ENCODE measurements at places on chromosomes 1 and 21.

DNA sequence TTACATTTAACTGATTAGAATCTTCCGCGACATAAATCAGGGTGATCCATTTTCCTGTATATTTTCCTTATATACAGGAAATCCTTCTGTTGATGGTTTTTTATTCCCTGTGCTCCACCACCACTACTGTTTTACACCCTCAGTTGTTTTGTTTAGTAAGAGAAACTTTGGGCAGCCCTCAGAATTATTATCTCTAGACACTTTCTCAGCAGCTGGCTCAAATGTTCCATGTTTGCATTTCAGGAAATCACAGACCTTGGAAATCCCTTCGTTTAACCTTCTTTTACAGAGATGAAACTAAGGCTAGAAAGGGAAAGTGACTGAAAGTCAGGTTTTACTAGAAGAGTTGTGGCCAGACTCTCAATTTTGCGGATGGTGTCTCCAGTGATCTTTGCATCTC, 15.2 kb downstream of the ZNF697 start:
- no peak overlapping the region for H3K27ac ChIP-seq
- no peak for DNase-seq
- no peak overlapping the region for H3K4me3 ChIP-seq
- H3K36me3 ChIP-seq: no peaks in the 10 kb centered on the region
- peaks cover 22% of the 10 kb centered on the region for H3K4me1 ChIP-seq

GRCh38 chr1:206145771-206146290, 28.6 kb upstream of the AVPR1B start:
- H3K36me3 ChIP-seq: no peaks in the 10 kb centered on the region
- DNase-seq: no peak
- H3K4me1 ChIP-seq: no peaks in the 10 kb centered on the region
- H3K27me3 ChIP-seq: no peaks in the 10 kb centered on the region

- no peaks in the 10 kb centered on the region for H3K27me3 ChIP-seq
- no peak overlapping the region for H3K27ac ChIP-seq
- no peak overlapping the region for H3K4me3 ChIP-seq
- H3K4me1 ChIP-seq: no peaks in the 10 kb centered on the region
Measured at GRCh38 chr1:247298701-247299100, 33.0 kb downstream of the ZNF496 start.

DNA sequence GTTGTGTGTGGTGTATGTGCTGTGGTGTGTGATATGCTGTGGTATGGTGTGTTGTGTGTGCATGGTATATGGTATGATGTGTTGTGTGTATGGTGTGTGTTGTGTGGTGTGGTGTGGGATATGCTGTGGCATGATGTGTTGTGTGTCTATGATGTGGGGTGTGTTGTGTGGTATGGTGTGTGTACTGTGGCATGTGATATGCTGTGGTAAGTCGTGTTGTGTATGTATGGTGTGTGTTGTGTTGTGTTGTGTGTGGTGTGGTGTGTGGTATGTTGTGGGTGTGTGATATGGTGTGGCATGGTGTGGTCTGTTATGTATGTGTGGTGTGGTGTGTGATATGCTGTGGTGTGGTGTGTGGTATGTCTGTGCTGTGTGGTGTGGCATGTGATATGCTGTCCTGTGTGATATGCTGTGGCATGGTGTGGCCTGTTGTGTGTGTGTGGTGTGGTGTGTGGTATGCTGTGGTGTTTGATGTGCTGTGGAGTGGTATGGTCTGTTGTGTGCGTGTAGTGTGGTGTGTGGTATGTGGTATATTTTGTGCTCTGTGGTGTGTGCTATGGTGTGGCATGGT, 318.0 kb downstream of the PTPRU start:
- H3K4me3 ChIP-seq: no peak overlapping the region
- H3K36me3 ChIP-seq: no peaks in the 10 kb centered on the region
- H3K27me3 ChIP-seq: no peaks in the 10 kb centered on the region
- no peak overlapping the region for H3K27ac ChIP-seq
- no peak for DNase-seq
- no peaks in the 10 kb centered on the region for H3K4me1 ChIP-seq

DNA sequence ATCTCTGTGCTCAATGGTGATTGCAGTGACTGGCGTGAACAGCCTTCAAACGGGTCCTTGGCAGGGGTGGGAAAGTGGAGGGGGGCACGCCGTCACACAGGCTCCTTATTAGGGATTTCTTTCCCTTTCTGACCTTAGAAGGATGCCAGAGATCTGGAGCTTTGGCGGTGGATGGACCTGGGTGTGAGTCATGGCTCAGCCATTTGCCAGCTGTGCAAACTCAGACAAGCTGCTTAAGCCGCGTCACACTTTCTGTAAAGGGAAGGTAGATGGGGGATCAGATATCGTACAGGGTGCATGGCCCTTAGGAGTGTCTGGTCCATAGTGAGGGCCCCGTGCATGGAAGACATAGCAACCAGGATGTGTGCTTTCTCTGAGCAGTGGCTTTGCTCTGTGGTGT, 48.3 kb upstream of the C1orf174 start:
- no peak overlapping the region for H3K4me3 ChIP-seq
- no peaks in the 10 kb centered on the region for H3K27me3 ChIP-seq
- no peaks in the 10 kb centered on the region for H3K4me1 ChIP-seq
- DNase-seq: no peak
- H3K27ac ChIP-seq: no peak overlapping the region

DNA sequence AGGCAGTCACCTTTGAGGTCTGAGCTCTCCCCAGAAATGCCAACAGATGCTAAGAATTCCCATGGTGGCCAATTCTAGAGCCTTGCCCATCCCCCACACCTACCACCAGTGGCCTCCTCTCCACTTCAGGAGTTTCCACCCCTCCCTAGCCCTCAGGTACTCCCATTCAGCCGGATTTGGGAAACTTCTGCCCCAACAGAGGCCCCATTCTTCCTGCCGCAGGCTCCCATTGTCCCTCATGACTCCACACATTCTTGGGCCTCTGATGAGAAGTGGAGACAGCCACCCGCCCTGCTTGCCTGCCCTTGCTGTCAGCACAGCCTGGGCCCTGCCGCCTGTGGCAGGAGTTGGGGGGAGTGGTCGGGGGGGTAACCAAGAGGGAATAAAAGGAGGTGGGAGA, 4.6 kb downstream of the BLACAT1 start:
- DNase-seq: no peak
- no peak overlapping the region for H3K27ac ChIP-seq
- H3K27me3 ChIP-seq: peaks cover 14% of the 10 kb centered on the region
- H3K4me3 ChIP-seq: no peak overlapping the region
- H3K4me1 ChIP-seq: peaks cover 21% of the 10 kb centered on the region

GRCh38 chr1:47643306-47644211, 205.7 kb downstream of the FOXD2 start:
- no peak for DNase-seq
- H3K4me3 ChIP-seq: no peak overlapping the region
- peak overlapping the region; percentile 35 for H3K27ac ChIP-seq
- no peaks in the 10 kb centered on the region for H3K36me3 ChIP-seq
- H3K4me1 ChIP-seq: peaks cover 29% of the 10 kb centered on the region
- H3K27me3 ChIP-seq: no peaks in the 10 kb centered on the region

DNA sequence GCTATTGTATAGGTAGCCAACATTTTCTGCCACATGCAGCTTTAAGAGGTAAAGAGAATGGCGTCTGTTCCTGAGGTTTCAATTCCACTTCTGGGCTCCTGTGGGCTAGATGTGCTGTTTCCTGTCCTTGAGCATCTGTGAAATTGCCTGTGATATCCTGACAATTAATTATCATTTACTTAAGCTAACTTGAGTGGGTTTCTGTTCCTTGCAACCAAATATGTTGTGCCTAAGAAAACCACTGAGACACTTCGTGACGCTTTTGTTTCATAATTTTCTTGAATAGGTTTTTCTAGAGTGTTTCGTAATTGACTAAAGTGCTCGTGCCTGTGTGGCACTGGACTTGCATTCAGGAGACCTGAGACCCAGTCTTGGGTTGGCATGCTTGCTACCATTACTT, 127.3 kb upstream of the POU3F1 start:
- no peaks in the 10 kb centered on the region for H3K27me3 ChIP-seq
- H3K27ac ChIP-seq: no peak overlapping the region
- no peaks in the 10 kb centered on the region for H3K4me1 ChIP-seq
- H3K4me3 ChIP-seq: no peak overlapping the region

DNA sequence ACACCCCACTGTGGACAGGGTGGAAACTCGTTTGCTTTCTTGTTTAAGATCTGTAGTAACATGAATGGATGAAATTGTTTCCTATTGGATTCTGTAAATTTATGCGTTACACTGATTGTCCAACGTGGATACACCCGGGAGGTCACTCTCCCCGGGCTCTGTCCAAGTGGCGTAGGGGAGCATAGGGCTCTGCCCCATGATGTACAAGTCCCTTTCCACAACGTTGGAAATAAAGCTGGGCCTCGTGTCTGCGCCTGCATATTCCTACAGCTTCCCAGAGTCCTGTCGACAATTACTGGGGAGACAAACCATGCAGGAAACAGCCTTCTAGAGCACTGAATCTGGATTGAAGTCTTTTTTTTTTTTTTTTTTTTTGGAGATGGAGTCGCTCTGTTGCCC, 1.4 kb downstream of the RCC1 start:
- DNase-seq: no peak
- H3K4me3 ChIP-seq: peak overlapping the region; percentile 82
- peaks cover 48% of the 10 kb centered on the region for H3K4me1 ChIP-seq
- peaks cover 45% of the 10 kb centered on the region for H3K36me3 ChIP-seq

GRCh38 chr1:97137862-97138514, 416.4 kb downstream of the PTBP2 start:
- no peaks in the 10 kb centered on the region for H3K27me3 ChIP-seq
- no peak for DNase-seq
- H3K36me3 ChIP-seq: no peaks in the 10 kb centered on the region
- peaks cover 13% of the 10 kb centered on the region for H3K4me1 ChIP-seq
- H3K4me3 ChIP-seq: no peak overlapping the region

- no peak for DNase-seq
- H3K27me3 ChIP-seq: peaks cover 8% of the 10 kb centered on the region
- no peak overlapping the region for H3K4me3 ChIP-seq
- no peaks in the 10 kb centered on the region for H3K36me3 ChIP-seq
Measured at GRCh38 chr1:37764414-37764825, 500 bp downstream of the EPHA10 start.

DNA sequence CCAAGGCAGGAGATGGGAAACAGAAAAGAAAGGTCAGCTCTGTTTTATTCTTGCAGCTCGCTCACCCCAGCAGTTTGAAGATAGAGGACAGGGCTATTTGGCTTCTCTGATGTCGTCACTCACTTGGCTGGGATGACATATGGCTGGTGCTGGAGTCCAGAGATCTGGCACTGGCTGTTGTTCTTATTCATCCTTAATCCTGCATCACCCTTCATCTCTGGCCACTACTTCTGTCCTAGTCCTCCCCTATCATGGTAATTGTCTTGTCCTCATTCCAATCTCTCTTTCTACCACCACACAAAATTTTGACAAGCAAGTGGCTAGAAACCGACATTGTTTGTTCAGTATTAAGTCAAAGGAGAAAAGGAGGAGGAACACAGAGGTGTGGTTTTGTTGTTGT, 103.8 kb upstream of the PDE4B start:
- no peaks in the 10 kb centered on the region for H3K27me3 ChIP-seq
- no peak overlapping the region for H3K27ac ChIP-seq
- no peaks in the 10 kb centered on the region for H3K36me3 ChIP-seq
- H3K4me3 ChIP-seq: no peak overlapping the region

DNA sequence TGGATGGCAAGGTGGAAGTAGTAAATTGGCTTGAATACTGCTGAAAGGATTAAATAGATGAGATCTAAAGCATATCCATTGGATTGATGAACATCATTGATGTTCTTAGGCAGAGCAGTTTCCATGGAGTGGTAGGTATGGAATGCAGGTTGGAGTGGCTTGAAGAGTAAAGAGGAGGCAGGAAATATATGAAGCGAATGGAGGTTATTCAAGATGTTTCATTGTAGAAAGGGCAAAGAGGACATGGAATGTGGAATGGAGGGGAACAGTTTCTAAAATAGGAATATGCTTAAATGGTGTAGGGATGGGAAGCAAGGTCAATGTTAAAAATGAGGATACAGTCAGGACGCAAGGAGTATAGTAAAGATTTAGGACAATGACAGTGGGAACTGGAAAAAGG, 6.1 kb downstream of the OSBPL9 start:
- no peaks in the 10 kb centered on the region for H3K27me3 ChIP-seq
- peak overlapping the region; percentile 74 for H3K27ac ChIP-seq
- H3K4me3 ChIP-seq: no peak overlapping the region

DNA sequence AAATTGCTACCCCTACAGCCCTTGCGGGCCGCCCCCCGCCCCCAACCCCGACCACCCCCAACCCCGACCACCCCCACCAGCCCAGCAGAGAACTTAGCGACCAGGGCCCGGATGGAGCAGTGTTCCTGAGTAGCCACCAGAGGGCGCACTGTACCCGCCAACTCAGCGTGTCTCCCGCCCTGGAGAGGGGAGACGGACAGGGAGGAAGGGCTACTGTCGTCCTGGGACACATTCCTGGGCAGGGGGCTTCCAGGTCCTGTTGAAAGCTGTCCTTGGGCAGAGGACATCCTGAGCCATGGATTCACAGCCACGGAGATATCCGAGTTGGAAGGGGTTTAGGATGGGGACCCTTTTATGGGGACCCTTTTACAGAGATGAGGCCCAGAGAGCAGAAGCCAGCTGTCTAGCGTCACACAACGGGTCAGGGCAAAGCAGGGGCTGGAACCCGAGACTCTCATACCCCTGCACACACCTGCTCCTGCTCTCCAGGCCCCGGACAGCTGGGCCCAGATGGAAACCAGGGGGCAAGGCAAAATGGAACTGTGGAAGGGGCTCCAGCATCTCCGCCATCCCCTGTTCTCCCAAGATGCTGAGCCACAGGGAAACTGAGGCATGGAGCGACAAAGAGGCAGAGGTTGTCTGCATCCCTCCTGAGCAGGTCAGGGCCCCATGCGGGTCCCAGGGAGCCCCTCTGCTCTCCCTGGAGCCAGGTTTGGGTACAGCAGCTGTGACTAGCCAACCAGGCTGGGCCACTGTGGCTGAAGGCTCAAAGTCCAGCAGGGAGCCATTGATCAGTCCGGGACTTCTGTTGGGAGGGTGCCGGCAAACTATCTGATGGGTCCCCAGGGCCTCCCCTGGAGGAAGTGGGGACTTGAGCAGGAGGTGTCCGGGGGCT, 25.0 kb upstream of the LAPTM5 start:
- H3K27ac ChIP-seq: no peak overlapping the region
- peak overlapping the region; percentile 16 for H3K4me3 ChIP-seq
- DNase-seq: no peak

GRCh38 chr1:31228986-31229385, 10.7 kb downstream of the NKAIN1 start:
- H3K4me1 ChIP-seq: no peaks in the 10 kb centered on the region
- DNase-seq: no peak
- no peaks in the 10 kb centered on the region for H3K36me3 ChIP-seq

All from vagina (tissue), 2 donors.